ENCODE measurements at places on chromosomes 2 and 18.
A peak's percentile ranks its signal among the peaks of the same experiment; 100 is the strongest.

DNA sequence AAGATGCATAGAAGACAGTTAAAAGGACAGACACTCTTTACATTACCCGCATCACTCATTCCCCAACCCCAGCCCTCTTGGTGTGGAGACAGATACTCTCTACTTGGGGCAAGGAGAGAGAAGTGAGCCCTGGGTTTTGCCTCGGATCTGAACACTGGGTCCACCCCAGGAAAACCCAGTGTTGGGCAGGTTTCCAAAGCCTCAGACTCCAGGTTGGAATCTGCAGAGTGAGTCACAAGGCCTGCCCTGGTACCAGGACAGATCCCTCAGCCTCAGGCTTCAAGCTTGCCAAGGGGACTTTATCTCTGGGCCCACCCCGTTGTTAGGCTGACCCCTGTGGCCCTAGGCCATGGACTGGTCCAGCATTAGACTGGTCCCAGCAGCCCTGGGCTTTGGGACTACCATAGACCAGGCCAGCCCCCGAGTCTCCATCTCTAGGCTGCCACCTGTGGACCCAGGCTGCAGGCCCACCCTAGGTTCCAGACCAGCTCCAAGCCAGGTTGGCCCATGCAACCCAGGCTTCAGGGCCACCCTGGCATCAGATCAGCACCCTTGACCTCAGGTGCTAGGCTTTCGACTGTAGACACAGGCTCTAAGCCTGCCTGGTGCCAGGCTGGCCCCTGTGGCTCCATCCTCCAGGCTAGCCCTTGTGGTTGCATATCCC lies 112.8 kb downstream of the GULP1 start:
- no peak for DNase-seq

DNA sequence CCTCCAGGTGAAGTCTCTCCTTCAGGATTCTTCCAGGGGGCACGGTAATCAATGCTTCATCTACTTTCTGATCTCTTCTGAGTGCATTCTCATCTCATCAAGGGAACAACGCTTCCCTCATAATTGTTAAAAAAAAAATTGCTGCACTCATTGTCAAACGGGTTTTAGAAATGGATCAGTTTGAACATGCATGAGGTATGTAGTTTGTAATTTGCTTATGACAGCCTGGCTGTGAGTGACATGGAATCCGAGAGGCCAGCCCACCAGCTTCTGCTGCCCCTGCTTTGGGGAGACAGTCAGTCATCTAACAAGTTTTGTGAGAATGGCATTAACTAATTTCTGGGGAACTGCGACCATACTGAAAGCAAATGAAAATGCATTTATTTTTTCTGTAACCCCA lies 791.9 kb upstream of the SOX11 start:
- DNase-seq: no peak

DNA sequence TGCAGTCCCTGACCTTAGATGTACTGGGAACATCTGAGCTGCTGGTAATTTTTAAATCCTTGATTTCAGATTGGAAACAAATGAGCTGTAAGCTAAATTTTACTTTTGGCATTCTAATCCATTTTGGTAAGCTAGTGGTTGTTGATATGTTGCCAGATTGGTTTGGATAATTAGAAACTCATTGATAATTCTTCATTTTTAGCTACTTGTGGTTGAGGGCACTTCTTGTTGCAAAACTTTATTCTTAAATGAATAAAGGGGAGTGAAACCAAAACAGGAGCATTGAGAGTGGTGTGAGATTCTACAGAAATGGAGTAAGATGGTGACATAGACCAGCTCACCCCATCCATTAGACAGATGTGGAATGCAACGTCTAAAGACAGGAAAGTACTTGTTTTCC lies 64.5 kb downstream of the ITGB1BP1 start:
- no peak for DNase-seq

GRCh38 chr2:128280901-128281321 lies 37.8 kb downstream of the HS6ST1 start:
- no peak for DNase-seq

GRCh38 chr18:67117804-67118203 lies 398.7 kb downstream of the DSEL start:
- DNase-seq: no peak

DNA sequence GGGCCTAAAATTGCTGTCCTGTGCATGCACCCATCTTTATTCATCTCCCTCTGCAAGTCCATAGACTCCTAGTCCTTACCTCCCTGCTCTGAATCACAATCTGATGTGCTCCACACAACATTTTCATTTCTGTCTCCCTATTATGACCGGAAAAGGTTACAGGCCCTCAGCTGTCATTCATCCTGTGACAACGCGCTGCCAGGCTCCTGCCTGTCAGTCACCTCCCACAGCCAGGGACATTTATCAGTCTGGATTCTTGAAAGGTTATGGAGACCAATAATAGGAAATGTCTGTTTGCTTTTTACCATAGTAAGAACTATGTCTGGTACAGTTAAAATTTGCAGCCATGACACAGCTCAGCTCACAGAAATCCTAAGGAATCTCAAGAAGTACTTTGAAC lies 197.1 kb downstream of the RDH14 start:
- no peak for DNase-seq

GRCh38 chr18:42689310-42689709 lies 426.2 kb downstream of the RIT2 start:
- no peak for DNase-seq

DNA sequence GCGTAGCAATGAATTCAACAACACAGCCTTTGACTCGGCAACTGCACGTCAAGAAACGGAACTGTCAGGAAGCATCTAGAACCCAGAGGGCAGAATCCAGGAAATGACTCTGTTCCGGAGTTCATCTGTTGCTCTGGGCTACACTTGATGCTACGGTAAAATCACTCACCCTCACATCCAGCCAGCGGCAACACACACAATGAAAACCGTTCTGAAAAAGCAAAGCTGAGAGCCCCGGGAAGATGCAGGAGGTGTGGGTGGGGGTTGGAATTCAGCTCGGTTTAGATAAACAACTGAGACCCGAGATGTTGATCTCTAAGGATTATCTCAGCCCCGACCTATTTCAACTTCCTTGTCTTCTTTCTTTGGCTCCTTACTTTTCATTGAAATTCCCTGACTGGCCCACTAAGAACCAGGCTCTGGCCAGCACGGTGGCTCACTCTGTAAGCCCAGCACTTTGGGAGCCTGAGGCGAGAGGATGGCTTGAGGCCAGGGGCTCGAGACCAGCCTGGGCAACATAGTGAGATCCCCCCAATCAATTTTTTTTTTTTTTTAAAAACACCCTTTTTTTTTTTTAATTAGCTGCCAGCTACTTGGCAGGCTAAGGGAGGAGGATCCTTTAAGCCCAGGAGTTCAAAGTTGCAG lies 13.3 kb upstream of the RAB17 start:
- peak; percentile 42 for DNase-seq

DNA sequence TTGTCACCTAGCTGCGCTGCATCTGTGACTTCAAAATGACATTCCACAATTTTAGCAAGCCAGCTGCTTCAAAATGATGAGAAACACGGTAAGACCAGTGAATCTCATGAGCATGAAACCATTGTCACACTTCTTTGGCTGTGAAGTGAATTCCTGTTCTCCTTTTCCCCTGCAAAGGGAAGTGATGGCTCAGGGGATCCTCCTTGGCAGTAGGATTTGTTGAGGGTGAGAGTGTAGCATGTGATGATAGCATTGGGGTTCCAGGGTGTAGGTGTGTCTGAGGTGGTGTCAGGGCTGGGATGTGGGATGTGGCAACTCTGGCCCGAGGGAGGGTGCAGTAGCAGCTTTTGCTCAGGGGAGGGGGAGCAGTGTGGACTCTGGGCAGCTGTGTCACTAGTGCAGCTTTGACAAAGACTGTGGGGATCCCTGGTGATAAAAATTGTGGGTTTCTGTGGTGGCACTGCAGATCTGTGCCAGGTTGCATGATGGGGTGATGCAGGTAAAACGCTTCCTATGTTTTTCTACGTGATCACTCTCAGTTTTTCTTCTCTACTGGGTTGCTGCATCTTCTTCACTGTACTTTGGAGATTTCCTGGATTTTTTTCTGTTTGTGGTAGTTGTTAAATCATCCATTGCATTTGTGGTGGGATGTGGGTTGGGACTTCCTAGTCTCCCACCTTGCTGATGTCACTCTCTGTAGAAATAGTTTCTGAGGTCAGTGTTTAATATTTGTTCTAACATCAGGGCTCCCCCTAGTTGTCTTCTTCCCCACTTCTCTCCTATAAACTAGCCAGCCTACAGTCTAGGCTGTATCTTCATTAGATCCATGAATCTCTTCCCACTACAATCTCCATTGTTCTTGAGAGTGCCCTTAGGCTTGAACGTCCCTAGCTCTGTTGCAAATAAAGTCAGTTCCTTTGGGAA lies 107.0 kb downstream of the ACTR3 start:
- DNase-seq: no peak

DNA sequence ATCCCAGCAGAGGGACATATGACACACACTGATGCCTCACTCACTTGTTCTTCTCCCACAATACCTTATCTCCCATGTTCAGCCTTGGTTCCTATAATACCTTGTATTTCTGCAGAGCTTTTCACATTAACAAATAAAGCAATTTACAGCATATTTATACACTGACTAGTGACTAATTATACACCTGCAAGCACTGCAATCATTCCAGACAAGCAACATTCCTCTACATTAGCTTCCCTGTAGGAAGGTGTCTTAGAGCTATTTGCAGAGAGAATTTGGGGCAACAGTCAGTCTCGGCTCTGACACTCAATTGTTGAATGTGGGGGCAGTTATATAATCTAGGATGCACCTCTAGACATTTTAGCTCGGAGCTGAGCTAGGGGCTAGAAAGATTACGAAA lies 9.5 kb upstream of the INSIG2 start:
- no peak for DNase-seq

GRCh38 chr2:217142649-217143266 lies 282.9 kb upstream of the TNP1 start:
- peak; percentile 54 for DNase-seq

- no peak for DNase-seq
Observed at GRCh38 chr18:11147371-11147951, 1.9 kb downstream of the PIEZO2 start.

- DNase-seq: no peak
Observed at GRCh38 chr2:107325981-107326786, 440.2 kb upstream of the ST6GAL2 start.

DNA sequence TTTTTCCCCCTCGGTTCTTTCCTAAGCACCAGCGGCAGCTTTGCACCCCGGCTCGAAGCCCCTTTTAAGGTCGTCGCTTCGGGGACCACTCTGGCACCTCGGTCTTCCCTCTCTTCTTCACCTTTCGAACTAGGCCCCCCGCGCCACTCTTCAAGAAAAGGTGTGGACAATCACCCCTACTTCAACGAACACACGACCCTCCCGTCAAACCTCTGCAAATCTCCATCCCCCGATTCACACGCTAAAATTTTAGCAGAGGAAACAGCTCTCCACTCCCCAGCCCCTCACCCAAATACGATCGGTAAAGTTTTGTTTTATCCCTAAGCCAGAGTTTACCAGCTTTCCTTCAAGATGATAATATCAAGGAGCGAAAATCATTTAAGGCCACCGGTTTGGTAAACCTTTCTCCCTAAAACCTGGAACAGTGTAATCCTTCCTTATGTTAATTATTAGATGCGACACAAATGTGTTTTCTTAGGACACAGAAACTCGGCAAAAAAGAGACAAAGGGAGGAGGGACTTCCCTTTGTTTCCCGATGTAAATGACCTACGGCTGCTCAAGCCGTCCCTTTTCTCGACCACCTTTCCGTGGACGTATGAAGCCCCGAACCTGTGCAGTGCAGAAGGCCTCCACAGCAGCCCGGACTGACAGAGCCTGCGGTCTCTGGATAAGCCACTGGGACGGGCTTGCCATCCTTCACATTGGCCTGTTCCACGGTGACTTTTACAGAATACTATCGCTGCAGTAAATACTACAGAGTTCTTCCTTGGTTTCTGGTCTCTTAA lies 85.2 kb downstream of the RBMS1 start:
- DNase-seq: no peak

DNA sequence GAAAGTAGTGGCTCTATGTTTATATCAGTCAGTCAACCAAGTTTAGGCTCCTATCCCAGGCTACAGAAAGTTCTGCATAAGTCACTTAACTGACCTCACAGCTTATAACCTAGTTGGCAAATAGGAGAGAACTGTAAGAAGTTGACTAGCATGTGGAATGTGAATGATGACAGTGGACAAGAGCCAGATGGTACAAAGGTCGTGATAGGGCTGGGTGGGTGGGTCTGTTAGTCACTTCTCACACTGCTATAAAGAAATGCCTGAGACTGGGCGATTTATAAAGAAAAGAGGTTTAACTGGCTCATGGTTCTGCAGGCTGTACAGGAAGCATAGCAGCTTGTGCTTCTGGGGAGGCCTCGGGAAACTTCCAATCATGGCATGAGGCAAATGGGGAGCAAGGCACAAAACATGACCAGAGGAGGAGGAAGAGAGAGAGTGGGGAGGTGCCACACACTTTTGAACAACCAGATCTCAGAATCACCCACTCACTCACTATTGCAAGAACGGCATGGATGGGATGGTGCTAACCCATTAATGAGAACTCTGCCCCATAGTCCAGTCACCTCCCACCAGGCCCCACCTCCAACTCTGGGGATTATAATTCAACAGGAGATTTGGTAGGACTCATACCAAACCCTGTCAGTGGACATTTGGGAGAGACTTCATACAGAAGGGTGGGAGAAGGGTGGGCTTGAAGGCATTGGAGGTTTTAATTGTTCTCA lies 68.8 kb downstream of the LTBP1 start:
- DNase-seq: no peak

DNA sequence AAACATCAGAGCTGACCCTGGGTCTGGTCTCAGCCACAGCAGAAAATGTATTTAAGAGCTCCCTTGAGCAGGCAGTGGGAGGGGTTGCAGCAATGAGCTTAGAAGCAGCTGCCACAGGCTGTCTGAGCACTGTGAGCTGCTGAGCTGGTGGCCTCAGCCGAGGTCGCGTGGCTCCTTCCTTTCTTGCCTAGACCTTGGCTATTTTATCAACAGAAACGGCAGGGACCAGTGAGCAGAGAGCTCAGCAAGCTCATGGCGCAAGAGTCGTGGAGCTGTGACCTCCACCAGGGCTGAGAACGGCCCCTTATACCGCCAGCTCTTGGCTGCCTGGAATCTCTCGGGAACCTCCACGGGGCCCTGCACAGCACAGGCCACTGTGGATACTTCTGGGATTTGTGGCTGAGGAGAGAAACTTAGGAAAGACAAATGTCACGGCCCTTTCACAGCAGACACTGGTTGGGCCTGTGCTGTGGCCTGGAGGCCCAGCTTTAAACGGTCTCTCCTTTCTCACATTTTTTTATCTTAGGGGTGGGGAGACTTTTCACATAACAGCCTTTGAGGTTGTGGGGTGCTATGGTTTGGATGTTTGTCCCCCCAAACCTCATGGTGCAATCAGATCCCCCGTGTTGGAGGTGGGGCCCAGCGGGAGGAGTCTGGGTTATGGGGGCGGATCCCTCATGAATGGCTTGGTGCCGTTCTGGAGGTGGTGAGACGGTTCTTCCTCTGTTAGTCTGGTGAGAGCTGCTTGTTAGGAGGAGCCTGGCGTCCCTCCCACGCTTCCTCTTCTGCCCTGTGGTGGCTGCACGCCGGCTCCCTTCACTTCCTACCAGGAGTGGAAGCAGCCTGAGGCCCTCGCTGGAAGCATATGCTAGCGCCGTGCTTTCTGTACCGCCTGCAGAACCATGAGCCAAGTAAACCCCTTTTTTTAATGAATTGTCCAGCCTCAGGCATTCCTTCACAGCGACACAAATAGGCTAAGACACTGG lies 1.7 kb downstream of the ALLC start:
- no peak for DNase-seq

- DNase-seq: no peak
Observed at GRCh38 chr2:111099402-111099801, 21.3 kb upstream of the BCL2L11 start.

Data from stimulated activated naive CD8-positive, alpha-beta T cell treated with anti-CD3 and anti-CD28 coated beads, Interleukin-15, Interleukin-2, amounts not matched to agents 100 U/mL and 50 U/mL, for 24 hours (primary cell).